GM03348 (cell line): ENCODE measurements at places on chromosomes 12 and 14.
A peak's percentile ranks its signal among the peaks of the same experiment; 100 is the strongest.

GRCh38 chr12:111122458-111122878, 202.1 kb upstream of the MYL2 start:
- DNase-seq: no peak

- DNase-seq: no peak
Measured at GRCh38 chr12:66352197-66352596, 49.9 kb downstream of the HELB start.

GRCh38 chr12:113684053-113684907, 212.6 kb upstream of the LHX5 start:
- no peak for DNase-seq

- DNase-seq: no peak
Measured at GRCh38 chr12:4567073-4567881, 5.3 kb downstream of the DYRK4 start.

GRCh38 chr14:50545618-50546017, 13.2 kb upstream of the MAP4K5 start:
- DNase-seq: no peak

- DNase-seq: no peak
Measured at GRCh38 chr12:32031109-32031508, 71.9 kb downstream of the RESF1 start.

DNA sequence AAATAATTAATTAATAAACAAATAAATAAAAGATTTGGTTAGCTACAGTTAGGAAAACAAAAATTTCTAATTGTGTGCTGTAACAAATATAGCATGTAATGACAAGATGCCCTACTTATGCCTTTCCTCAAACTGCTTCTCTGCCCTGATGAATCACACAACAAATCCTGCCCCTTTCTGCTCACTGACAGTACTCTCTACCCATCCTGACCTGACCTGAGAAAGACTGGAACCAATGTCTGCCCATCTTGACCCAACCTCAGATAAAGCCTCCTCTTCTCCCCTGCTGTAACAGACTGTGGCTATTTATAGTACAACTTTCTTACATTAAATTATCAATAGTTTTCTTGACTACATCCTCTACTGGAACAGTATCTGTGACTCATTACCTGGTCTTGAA, 43.7 kb downstream of the PPP1R13B start:
- peak; percentile 37 for DNase-seq

DNA sequence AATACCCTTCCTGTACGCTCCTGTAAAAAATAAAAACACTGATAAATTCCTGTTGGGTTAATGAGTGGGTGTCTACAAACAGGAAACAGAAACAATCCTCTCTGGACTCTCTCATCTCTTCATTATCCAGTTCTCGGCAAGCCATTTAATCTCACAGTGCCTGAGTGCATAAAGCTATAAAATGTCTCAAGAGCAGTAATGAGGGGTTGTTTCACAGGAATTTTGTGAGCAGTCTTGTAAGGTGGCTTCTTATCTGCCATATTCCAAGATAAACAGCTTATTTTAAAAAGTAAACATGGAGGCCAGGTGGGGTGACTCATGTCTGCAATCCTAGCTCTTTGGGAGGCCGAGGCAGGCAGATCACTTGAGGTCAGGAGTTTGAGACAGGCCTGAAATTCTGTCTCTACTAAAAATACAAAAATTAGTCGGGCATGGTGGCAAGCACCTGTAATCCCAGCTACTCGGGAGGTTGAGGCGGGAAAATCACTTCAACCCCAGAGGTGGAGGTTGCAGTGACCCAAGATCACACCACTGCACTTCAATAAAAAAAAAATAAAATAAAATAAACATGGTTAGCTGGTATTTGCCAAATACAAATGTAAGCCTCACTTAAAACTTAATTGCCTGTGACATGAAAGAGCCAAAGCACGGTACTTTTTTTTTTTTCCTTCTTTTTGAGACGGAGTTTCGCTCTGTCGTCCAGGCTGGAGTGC, 54.0 kb downstream of the CLIP1 start:
- DNase-seq: peak; percentile 40

DNA sequence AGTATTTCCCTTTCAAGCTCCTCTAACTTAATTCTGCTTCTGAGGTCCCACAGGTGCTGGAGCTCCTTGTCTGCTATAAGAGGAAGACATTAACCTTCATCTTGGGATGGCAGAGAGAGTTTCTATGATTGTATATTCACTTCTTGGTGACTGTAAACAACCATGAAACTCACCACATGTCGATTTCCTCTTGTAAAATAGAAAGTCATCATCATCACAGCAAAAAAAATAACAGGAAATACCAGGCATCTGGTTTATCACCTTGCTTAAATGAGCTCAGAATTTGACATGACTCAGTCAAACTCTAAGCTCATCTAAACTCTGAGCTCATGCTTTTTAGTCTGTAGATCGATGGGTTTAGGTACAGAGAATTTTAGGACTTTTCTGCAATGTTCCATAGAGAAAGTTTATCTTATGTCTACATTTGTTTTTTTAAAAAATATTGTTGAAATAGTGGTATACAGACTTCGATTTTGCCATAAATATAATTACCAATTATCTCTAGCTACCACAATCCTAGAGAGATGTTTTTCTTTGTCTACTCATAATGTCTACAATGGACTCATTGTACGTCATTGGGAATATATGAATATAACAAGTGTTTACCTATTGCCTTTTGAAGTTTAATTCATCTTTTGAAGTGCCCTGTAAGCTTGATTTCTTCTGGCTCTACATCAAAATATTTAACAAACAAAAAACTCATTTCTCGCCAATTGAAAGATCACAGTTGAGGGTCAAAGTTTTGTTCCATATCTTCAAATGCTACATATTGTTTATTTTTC, 58.4 kb downstream of the IGF1 start:
- no peak for DNase-seq

GRCh38 chr14:54104601-54105145, 148.0 kb upstream of the BMP4 start:
- no peak for DNase-seq

- no peak for DNase-seq
Measured at GRCh38 chr12:113591480-113591974, 119.9 kb upstream of the LHX5 start.
